Stimulated activated CD4-positive, alpha-beta T cell treated with anti-CD3 and anti-CD28 coated beads, Interleukin-4, amount 100 ng/mL, for 4 hours (primary cell): ENCODE measurements at places on chromosomes 5 and 9.

DNA sequence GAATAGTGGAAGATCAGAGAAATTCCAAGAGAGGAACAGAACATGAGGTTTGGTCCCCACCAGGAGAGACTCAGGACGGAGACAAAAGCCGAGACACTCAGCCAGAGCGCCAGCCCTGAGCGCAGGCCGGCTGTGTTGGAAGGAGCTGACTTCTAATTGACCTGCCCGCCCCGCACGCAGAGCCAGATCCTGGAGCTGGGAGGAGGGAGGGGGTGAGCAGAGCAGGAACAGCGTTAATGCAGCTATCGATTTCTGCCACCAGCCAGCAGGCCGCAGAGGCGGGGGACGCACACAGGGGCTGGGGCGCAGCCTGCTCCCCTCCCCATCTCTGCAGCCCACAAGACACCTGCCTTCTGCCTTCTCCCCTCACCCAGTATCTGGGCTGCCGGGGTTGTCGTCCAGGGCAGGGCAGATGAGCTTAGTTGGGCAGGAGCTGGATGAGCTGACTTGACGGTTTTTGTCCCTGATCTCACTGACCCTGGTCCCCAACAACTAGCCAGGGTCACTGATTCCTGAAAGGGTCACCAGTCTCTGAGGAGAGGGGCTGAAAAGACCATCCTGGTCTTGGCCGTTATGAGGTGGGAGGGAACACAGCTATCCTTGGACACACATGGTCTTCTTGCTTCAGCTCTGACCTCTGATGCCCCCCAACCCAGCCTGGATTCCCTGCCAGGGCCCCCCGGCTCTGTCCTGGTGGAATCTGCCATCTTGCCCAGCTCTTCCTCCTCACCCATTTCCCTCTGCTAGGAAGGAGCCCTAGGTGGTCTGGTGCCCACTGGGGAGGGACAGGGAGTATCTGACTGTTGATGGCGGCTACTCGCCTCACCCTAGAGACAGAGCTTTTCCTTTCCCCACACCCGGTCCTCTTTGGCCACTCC, 29.8 kb downstream of the CXXC5 start:
- no peak for DNase-seq

DNA sequence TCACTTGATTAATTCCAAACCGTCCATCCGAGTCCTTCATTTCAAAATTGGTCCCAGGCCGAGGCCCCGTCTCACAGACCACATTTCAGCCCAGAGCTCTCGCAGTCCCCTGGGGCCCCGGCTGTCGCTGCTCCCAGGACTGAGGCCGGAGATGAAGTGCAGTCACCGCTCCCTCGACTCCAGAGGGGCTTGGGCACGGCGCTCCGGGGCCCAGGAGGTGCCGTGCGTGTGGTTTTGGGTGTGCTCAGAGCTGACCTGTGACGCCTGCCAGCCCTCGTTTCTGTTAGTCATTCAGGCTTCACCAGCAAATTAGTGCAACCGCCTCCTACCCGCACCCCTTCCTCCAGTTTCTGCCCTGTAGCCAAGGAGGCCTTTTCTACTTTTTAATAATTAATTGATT, 48.7 kb upstream of the PHYKPL start:
- no peak for DNase-seq

GRCh38 chr5:157845914-157846598, 12.9 kb downstream of the CLINT1 start:
- DNase-seq: no peak

DNA sequence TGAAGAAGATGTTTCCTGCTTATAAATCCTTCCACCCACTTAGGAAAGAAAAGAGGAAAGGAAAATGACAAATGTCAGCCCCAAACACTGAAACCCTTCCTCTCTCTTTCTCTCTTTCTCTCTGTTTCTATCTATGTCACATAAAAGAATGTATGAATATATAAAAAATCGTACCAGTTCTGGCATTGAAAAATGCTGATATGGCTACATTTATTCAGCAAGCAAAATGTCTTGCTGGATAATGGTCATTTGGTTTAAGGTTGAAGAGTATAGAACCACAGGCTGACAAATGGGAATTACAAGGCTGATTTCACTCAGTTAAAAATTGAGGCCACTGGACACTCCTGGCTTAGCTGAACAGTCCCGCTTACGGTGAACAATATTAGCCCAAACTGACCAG, 335.9 kb downstream of the PARP8 start:
- no peak for DNase-seq
